ENCODE measurements at places on chromosomes 13 and 19. TPM values are rescaled to one million over a fixed set of nuclear protein-coding genes. Genes with fewer than 3 reads are reported as not detected.

- no peak overlapping the region for H3K27ac ChIP-seq
- DNase-seq: no peak
- H3K4me1 ChIP-seq: peaks cover 2% of the 10 kb centered on the region
- no peaks in the 10 kb centered on the region for H3K36me3 ChIP-seq
- peaks cover 3% of the 10 kb centered on the region for H3K27me3 ChIP-seq
Measured at GRCh38 chr19:18972851-18973250, 31.8 kb upstream of the HOMER3 start.

DNA sequence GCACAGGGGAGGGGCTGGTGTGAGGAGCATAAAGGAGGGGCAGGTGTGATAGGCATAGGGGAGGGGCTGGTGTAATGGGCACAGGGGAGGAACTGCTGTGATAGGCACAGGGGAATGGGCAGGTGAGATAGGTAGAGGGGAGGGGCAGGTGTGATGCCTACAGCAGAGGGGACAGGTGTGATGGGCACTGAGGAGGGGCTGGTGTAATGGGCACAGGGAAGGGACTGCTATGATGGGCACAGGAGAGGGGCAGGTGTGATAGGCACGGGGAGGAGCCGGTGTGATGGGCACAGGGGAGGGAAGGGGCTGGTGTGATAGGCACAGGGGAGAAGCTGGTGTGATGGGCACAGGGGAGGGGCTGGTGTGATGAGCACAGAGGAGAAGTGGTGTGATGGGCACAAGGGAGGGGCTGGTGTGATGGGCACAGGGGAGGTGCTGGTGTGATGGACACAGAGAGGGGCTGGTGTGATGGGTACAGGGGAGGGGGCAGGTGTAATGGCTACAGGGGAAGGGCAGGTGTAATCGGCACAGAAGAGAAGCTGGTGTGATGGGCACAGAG, 39.5 kb upstream of the POP4 start:
- H3K27me3 ChIP-seq: peaks cover 32% of the 10 kb centered on the region
- no peaks in the 10 kb centered on the region for H3K36me3 ChIP-seq
- peaks cover 9% of the 10 kb centered on the region for H3K4me1 ChIP-seq
- no peak overlapping the region for H3K27ac ChIP-seq
- H3K4me3 ChIP-seq: no peak overlapping the region

- H3K27ac ChIP-seq: no peak overlapping the region
- H3K4me3 ChIP-seq: no peak overlapping the region
- no peaks in the 10 kb centered on the region for H3K4me1 ChIP-seq
- H3K27me3 ChIP-seq: peaks cover 2% of the 10 kb centered on the region
- DNase-seq: no peak
Measured at GRCh38 chr13:77898097-77898496, 20.5 kb downstream of the EDNRB start.

DNA sequence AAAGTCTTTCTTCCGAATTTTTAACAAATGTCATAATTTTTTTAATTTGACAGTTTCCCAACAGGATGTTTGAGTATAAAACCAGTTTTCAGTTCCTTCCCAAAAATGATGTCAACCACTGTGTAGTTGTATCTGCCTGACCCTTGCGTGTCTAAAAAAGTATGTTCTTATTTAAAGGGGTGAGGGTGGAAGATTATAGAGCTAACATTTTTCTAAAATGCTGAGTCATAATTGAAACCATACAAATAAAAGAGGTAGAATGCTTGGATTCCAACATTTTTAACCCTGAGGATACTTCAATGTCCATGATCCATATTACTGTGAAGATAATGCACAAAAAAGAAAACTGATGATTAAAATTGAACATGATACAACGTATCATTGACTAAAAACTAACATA, 1388.8 kb downstream of the UQCRFS1 start:
- no peaks in the 10 kb centered on the region for H3K4me1 ChIP-seq
- H3K36me3 ChIP-seq: peaks cover 23% of the 10 kb centered on the region
- DNase-seq: no peak
- no peak overlapping the region for H3K27ac ChIP-seq
- H3K4me3 ChIP-seq: no peak overlapping the region
- H3K27me3 ChIP-seq: no peaks in the 10 kb centered on the region

FFAR1 gene
- total RNA-seq: not detected

GRCh38 chr19:11014403-11014911, 53.6 kb downstream of the SMARCA4 start:
- H3K4me3 ChIP-seq: no peak overlapping the region
- DNase-seq: no peak
- peaks cover 37% of the 10 kb centered on the region for H3K36me3 ChIP-seq

DNA sequence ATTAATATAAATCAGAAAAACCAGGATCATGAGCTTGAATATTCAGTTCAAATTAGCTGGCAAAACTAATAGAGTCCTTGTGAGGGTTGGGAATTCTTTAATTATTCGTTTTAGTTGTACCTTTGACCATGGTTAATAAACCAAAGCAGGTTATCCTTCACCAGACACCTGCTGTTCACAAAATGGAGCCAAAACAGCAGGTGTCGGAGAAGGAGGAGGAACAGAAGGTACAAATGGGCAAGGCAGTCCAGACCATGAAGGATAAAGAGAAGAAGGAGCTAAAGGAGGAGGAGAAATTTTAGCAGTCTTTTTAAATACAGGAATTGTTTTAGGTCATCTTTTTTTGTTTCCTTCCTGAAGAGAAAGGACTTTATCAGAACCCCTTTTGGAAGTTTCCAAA, 106.1 kb downstream of the NHLRC3 start:
- H3K4me3 ChIP-seq: no peak overlapping the region
- H3K36me3 ChIP-seq: no peaks in the 10 kb centered on the region
- H3K27ac ChIP-seq: no peak overlapping the region
- H3K27me3 ChIP-seq: peaks cover 33% of the 10 kb centered on the region
- peaks cover 25% of the 10 kb centered on the region for H3K4me1 ChIP-seq
- no peak for DNase-seq

HSH2D gene
- total RNA-seq: 20.7 TPM

GRCh38 chr19:54806516-54806838, 3.1 kb downstream of the KIR2DL4 start:
- DNase-seq: no peak
- no peaks in the 10 kb centered on the region for H3K4me1 ChIP-seq
- H3K4me3 ChIP-seq: no peak overlapping the region
- no peak overlapping the region for H3K27ac ChIP-seq
- peaks cover 12% of the 10 kb centered on the region for H3K27me3 ChIP-seq

GRCh38 chr13:64540468-64540867, 2689.7 kb downstream of the PCDH9 start:
- no peak overlapping the region for H3K4me3 ChIP-seq
- no peaks in the 10 kb centered on the region for H3K27me3 ChIP-seq
- DNase-seq: no peak
- no peaks in the 10 kb centered on the region for H3K36me3 ChIP-seq

ZNF382 gene
- 7.5 TPM for total RNA-seq

- DNase-seq: no peak
- no peaks in the 10 kb centered on the region for H3K27me3 ChIP-seq
- no peak overlapping the region for H3K4me3 ChIP-seq
- no peaks in the 10 kb centered on the region for H3K4me1 ChIP-seq
- no peaks in the 10 kb centered on the region for H3K36me3 ChIP-seq
Measured at GRCh38 chr13:85009447-85009846, 789.8 kb downstream of the SLITRK6 start.

KCNN4 gene
- total RNA-seq: 68.4 TPM

DNA sequence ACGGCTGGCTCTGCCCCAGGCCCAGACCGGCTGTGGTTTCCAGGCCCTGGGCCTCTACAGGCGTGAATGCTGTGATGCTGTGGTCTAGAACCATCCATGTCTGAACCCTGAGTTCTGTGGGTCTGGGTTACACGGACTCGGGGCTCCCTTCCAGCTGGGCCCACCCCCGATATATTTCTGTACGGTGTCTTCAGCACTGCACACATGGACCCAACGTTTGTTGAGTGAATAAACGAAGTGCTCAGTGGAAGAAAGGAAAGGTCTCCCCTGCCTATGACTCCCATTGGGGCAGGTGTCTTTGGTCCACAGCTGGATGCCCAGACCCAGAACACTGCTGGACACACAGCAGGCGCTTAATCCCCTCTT, 6.7 kb downstream of the TEKTIP1 start:
- no peak overlapping the region for H3K4me3 ChIP-seq
- H3K27me3 ChIP-seq: no peaks in the 10 kb centered on the region
- H3K27ac ChIP-seq: peak overlapping the region; percentile 62

CEACAM21 gene
- 32.2 TPM for total RNA-seq

DNA sequence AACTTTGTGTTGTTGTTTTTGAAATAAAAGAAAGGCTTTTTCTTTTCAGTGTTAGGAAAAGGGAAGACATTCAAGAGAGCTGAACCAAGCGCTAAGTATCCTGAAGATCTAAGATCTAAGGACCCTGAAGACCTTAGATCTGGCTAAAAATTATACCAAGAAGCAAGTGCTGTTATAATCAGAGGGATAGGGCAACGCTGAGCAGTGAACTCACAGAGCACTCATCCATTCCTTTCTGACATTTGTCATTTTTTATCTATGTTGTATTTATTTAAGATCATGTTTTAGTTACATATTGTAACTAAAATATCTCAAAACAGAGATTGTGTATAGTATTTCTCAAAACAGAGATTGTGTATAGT, 60.5 kb upstream of the FAM216B start:
- no peak overlapping the region for H3K4me3 ChIP-seq
- DNase-seq: no peak
- H3K4me1 ChIP-seq: no peaks in the 10 kb centered on the region
- H3K27ac ChIP-seq: no peak overlapping the region

GRCh38 chr13:27203854-27204253, 32.2 kb upstream of the USP12 start:
- DNase-seq: peak; percentile 28
- H3K27me3 ChIP-seq: no peaks in the 10 kb centered on the region
- H3K4me1 ChIP-seq: no peaks in the 10 kb centered on the region
- no peaks in the 10 kb centered on the region for H3K36me3 ChIP-seq
- H3K4me3 ChIP-seq: no peak overlapping the region

ZNF844 gene
- 1.6 TPM for total RNA-seq

All from activated naive CD4-positive, alpha-beta T cell treated with anti-CD3 and anti-CD28 coated beads for 36 hours (primary cell).